HFFc6 (cell line): ENCODE measurements at places on chromosomes 6 and 20. TPM values are rescaled to one million over a fixed set of nuclear protein-coding genes. Genes with fewer than 3 reads are reported as not detected.

PNPLA1 gene
- not detected in 2 replicates for total RNA-seq

FAM209B gene
- not detected in 3 replicates for total RNA-seq

DNAH8 gene
- not detected in 3 replicates for total RNA-seq

APOM gene
- 2.4 and 2.5 TPM in 2 replicates for total RNA-seq

RIN2 gene
- total RNA-seq = 43.8 to 46.4 TPM (median 46.4 TPM) in 3 replicates

TAF8 gene
- 15.6 to 19.0 TPM (median 15.9 TPM) in 3 replicates for total RNA-seq

NT5E gene
- 247 to 323 TPM (median 290 TPM) in 3 replicates for total RNA-seq

CDH22 gene
- not detected in 2 replicates for total RNA-seq

MROH8 gene
- total RNA-seq = 1.3 to 2.1 TPM (median 2.0 TPM) in 3 replicates

MUCL3 gene
- total RNA-seq = not detected in 3 replicates

CD24 gene
- 0.30 TPM in 1 of 3 replicates, not detected in the others for total RNA-seq

BPIFB4 gene
- total RNA-seq = not detected in 2 replicates

GRCh38 chr6:83044091-83044768, 21.4 kb downstream of the UBE3D start:
- DNase-seq = no peak

GRCh38 chr6:123638865-123639264, 2.1 kb upstream of the TRDN start:
- DNase-seq = no peak

- no peak for DNase-seq
Observed at GRCh38 chr20:4192378-4193068, 177.2 kb upstream of the RNF24 start.

DNA sequence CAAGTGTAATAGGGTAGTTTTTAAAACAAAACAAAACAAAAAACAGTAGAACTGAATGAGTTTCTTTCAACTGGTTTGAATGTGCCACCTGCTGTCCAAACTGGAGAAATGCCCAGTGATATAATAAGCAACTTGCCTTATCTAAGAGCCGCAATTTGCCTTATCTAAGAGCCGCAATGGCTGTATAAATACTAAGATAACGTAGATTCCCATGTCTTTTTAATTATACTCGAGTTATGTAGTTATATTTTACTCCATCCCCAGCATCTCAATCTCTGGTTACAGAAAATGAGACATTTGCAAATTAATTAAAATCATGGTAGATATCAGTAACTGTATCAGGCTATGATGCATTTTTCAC, 67.2 kb downstream of the RPP40 start:
- DNase-seq = peak; percentile 33

DNA sequence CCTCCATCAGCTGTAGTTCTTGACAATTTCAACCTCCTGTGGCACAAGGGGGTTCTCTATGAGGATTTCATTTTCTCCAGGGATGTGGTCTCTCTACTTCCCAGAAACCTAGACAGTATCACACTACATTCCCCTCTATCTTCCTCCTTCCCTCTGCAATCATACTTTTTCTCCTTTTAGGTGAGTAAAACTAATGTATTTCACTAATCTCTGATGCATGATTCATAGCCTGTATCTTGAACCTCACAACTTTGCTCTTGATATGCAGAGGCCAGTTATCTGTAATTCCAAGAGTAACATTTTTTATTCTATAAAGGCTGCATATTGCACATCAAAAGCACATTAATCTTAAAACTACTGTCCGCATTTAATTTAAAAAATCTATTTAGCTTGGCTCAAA, 449.6 kb downstream of the RFPL4B start:
- no peak for DNase-seq

DNA sequence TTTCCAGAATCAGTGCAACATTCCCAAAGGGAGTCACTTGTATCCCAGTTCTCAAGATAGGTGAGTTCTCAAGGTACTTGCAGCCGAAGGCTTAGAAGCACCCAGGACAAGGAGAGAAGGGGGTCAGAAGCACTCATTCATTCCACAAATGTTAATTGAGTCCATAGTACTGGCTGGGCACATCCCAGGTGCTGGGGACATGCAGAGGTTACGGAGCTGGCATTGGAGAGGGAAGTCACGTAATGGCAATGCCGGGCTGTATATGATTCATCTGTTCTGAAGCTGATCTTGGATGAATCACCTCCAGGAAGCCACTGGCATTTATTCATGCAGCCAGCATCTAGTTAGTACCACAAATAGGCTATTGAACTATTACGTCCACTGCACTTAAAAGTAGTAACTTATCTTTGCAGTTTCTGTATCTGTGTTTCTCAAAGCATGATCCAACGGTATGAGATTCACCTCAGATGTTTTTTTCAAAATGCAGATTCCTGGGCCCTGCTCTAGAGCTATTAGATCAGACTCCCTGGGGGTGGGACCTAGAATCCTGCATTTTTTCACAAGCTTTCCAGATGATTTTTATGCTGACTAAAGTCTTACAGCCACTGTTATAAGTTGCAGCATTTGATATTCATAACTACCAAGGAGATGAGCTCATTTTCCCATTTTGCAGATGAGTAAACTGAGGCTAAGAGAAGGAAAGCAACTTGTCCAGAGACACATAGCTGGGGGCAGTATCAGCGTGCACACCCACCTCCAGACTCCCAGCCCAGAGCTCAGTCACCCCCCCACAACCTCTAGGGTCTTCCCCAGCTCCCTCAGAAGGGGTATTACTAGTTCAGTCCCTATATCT, 44.1 kb upstream of the ID1 start:
- peak; percentile 97 for DNase-seq

GRCh38 chr20:2652724-2653555, 508 bp downstream of the NOP56 start:
- DNase-seq = no peak

DNA sequence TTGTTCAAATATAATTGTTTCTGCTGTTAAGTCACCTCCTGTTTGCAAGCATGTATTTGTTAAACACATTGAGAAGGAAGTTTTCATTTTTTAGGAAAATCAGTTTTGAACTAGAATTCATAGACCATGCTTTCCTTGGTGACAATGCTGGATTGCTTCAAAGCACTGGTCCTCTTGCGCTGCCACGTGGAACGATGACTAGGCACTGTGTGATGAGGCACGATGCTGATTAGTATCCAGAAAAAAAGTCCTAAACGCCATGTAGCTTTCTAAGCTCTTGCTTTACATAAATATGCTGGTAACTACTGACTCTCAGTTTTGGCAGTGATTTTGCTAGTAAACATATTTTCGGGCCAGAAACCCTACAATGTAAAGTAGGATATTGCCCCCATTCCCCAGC, 11.1 kb upstream of the EXOC2 start:
- no peak for DNase-seq

- no peak for DNase-seq
Observed at GRCh38 chr20:10636326-10636818, 37.4 kb downstream of the JAG1 start.

GRCh38 chr6:48606618-48607017, 495.6 kb upstream of the PTCHD4 start:
- no peak for DNase-seq

DNA sequence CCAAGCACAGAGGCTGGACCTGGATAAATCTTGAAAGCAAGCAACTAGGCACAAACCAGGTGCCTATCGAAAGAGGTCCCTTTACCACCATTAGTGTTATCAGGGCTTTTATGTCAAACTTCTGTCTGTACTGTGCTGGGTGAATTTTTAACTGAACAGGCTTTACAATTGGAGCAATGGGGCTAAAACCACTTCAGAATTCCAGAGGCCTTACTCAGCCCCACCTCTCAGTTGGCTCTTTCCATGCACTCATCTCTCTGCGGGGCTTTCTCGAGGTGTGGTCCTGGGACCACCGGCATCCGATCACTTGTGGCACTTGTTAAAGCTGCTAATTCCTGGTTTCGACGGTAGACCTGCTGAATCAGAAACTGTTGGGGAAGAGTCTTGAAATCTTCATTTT, 232.5 kb downstream of the SOX4 start:
- no peak for DNase-seq

- no peak for DNase-seq
Observed at GRCh38 chr6:35558571-35558970, 45.9 kb upstream of the TULP1 start.

- peak; percentile 67 for DNase-seq
Observed at GRCh38 chr6:146892613-146893401, 294.0 kb downstream of the ADGB start.

DNA sequence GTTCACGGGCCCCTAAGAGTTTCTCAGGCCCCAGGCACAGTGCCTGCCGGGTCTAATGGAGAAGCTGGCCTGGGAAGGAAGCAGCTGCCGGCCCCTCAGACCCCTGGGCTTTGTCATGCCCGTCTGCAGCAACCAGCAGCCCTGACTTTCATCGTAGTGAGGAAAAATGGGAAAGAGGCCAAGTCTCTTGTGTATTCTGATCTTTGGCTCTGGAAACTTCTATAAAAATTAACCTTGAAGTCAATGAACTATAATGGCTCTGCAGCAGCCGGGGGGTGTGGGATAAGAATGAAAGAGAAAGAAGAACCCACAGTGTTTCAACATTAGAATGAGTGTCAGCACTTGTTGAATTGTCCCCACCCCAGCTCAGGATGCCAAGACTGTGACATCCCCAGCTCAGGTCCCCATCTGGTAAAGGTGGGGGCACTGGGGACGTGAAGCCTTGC, 12.9 kb downstream of the TGM2 start:
- DNase-seq = no peak

DNA sequence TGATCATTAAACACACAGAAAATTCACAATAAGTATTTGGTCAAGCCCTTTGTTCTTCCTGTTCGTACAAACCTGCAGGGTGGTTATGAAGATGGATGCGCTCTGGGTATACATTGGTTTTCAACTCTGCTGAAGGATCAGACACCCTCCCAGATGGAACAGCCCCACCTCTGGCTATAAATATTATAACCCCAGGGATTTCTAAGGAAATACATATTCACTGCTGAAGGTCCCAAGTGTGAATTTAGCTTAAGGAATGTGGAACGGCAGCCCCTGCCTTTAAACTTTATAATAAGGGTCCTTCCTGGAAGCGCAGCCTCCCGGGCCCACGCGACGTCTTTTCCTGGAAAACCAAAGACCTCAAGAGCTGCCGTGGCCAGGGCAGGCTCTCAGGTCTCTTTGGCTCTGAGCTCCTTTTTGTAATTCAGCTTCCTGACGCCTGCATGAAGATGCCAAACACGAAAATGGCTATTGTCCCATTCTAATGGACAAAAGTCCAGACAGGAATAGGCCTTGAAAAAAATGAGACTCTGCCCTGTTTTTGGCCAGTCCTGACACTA, 172.4 kb upstream of the SSTR4 start:
- DNase-seq = no peak

GRCh38 chr6:46816626-46817025, 23.4 kb downstream of the MEP1A start:
- no peak for DNase-seq

GRCh38 chr6:126152372-126152745, 166.0 kb downstream of the TRMT11 start:
- no peak for DNase-seq

DNA sequence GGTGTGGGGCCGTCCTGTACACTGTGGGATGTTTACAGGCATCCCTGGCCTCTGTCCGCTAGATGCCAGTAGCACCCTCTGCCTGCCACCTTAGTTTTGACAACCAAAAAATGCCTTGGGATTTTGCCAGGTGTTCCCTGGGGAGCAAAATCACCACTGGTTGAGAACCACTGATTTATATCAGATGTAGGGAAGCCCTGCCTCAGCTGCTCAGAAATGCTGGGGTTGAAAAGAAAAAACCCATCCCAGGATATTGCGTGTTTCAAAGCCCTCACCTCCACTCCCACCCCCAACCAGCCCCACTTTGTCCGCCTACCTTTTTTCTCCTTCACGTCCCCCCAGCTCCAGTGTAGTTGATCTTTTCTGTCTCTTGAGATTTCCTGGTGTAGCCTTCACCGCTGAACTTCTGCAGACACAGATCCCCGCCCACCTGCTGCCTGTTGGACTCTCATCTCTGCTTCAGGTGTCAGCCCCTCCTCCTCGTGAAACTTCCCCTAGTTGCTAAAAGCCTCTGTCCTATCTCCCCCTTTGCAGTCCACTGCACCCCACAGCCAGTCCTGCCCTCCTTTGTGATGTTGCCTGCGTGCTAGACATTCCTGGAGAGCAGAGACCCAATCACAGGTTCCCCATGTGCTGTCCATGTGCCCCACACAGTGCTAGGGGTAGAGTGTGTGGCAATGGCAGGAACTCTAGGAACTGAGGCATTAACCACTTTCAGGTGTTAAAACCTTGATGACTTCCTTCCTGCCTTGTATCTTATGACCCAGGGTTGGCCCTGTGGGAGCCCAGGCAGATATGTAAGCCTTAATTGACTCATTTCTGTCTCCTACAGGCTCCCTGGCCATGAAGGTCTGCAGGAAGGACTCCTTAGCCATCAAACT, 98.9 kb downstream of the TBC1D7 start:
- DNase-seq = no peak

DNA sequence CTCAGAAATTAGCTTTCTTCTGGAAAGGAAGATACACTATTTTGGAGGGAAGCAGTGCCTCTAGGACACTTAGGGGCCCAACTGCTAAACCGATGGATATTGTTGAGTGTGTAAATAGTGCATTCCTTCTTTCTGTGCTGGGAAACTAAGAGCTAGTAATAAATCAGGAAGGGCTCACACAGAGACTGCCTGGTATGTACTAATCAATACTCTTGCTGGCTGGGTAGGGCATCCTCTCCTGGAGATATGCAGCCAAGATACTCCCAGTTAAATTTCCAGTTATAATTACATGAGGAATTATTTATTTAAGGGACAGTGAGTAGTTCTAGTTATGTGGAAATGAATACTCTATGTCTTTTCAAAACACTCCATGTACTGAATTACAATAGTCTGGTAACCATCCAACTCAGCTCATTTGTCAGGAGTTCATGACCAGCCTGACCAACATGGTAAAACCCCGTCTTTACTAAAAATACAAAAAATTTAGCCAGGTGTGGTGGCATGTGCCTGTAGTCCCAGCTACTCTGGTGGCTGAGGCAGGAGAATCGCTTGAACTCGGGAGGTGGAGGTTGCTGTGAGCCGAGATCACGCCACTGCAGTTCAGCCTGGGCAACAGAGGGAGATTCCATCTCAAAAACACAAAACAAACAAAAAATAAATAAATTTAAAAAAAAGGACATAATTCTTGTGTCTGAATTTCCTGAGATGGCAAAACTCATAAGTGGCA, 100.0 kb downstream of the OR2B2 start:
- no peak for DNase-seq

DNA sequence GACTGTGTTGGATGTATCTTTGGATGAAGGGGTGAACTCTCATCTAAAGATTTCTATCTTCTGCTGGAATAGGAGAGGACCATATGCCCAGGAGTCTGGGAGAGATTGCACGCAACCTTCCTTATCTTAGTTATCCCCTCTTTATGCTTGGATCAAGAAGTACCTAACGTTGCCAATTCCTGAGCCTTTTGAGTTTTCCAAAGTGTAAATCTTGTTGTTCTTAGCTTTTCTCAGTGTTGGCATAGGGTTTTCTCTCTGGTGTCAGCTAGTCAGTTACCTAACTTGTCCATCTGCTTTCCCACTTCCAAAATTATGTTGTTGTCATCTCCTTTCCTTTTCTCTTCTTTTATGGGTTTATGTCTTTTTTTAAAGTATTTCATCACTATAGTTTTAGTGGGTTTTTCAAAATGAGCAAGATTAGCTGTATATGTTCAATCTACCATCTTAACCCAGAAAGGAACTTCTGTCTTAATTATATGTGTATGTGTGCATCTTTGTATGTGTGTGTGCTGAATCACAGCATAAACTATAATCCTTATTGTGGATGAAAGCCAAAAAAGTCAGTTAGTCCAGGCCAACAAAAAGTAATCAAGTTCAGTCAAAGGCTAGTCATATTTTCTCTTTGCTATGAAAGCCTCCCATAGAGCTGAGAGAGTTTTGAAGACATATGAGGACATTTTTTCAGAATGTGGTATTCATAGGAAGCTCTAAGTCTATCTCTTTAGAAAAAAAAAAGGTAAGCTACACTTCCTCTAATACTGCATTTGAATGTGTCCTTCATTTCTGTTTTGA, 72.1 kb downstream of the KHDC1L start:
- peak; percentile 30 for DNase-seq

- no peak for DNase-seq
Observed at GRCh38 chr6:107676042-107676441, 148.1 kb downstream of the SCML4 start.
